ENCODE measurements at places on chromosomes 2 and 18.

DNA sequence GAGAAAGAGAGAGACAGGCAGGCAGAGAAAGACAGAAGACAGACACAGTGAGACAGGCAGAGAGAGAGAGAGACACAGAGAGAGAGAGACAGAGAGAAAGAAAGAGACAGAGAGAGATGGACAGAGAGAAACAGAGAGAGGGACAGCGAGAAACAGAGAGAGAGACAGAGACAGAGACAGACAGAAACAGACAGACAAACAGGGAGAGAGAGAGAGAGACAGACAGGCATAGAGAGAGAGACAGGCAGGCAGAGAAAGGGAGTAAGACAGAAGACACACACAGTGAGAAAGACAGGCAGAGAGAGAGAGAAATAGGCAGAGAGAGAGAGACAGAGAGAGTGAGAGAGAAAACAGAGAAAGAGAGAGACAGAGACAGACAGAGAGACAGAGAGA, 105.3 kb upstream of the ANKRD30BL start:
- DNase-seq, result no peak

DNA sequence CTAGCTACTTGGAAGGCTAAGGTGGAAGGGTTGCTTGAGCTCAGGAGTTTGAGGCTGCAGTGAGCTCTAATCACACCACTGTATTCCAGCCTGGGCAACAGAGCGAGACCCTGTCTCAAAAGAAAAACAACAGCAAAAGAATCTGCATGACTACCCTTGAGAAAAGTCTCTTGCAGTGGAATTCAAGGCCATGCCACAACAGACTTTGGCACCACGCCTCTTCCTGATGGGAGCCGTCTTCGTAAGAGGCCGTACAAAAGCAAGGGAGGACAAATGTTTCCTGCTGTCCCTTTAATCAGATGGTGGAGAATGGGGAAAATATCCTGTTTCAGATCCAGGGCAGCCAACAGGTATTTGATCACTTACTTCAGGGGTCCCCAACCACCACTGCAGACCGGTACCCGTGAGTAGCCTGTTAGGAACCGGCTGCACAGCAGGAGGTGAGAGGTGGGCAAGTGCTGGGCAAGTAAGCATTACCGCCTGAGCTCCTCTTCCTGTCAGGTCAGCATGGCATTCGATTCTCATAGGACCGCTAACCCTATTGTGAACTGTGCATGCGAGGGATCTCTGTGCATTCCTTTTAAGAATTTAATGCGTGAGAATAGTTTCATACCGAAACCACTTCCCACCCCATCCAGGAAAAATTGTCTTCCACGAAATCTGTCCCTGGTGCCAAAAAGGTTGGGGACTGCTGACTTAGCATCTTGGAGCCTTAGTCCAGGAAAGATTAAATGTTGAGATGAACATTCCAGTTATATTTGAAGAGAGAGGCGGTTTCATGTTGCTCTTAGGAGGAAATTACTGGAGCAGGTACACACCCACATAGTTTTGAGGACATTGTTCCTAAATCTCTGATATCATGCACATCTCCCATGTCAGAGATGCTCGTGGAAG, 94.4 kb upstream of the XPO1 start:
- DNase-seq, result no peak

DNA sequence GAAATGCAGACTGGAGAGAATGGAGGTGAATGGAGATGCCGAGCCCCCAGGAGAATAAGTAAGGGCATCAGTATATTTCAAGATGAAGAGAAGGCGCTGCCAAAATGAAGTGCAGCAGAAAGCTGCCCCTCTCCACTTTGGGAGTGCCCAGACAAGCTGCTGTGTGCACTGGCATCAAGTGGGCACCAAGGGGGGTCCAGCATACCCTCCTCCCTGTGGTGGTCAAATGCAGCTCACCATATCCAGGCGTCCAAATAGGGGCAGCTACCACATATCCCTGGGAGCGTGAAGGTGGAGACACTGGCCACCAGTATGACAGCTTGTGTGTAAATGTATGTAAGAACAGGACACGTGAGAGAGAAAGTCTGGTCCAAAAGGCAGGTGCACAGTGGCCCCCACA, 236.6 kb downstream of the KLHL29 start:
- no peak for DNase-seq

- DNase-seq, result no peak
These were observed 26.8 kb upstream of the SLC9A2 start for GRCh38 chr2:102592601-102593000.

GRCh38 chr2:215498431-215498830, 62.6 kb upstream of the FN1 start:
- no peak for DNase-seq

GRCh38 chr2:217972490-217972889, 30.3 kb downstream of the TNS1 start:
- DNase-seq, result no peak

GRCh38 chr2:156436497-156437085, 412 bp downstream of the GPD2 start:
- no peak for DNase-seq

DNA sequence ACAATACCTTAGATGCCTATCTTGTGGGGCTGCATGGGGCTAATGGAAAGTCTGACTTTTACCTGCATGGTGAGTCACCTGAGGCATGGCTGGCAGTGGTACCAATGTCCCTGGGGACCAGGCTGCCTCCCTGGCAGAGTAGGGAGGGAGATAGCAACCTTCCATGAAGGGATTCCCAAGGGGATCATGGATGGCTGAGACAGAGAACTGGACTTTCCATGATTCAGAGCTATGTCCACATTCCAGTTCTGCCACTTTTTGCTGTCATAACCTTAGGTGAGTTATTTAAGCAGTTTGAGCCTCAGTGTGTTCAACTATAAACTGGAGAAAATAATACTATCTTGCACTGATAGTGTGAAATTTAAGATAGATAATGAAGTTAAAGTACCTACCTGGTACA, 178.6 kb downstream of the SETBP1 start:
- peak; percentile 59 for DNase-seq

DNA sequence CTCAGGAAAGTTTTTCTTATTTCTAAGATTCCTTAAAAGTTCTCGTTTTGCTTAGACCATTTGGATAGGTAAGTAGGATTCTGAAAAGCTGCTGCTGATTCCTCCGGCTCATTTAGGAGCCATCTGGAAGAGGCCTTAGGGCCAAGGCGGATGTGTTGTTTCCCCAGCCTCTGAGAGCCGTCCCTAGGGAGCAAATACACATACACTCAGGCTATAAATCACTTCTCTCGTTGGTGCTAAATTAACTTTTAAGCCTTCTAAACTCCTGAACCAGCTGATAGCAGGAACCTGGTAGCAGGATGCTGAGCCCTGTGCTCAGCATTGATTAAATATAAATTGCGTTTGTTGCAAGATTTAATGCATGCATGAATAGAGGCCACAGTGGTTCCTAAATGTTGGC, 109.8 kb downstream of the ADCYAP1 start:
- DNase-seq, result no peak

GRCh38 chr2:171718720-171719119, 31.5 kb downstream of the DYNC1I2 start:
- DNase-seq, result no peak

DNA sequence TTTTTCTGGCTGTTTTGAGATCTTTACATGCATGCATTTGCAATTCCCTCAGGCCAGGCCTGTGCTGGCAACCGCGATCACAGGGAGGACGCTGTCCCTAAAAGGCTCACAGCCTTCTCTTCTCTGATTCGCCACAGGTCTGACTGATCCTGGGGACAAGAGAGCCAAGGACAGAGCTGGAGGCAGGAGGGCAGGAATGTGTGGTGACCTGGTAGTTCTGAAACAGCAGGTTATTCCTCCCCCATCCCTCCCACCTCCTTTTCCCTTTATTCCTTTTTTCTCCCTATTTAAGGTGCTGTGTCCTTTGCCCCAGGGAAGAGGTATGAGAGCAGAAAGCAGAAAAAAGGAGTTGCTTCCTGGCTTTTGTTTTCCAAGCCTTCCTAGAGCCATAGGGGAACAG, 21.9 kb downstream of the TMEM177 start:
- DNase-seq, result no peak

- DNase-seq, result no peak
These were observed 63.1 kb downstream of the MBP start for GRCh38 chr18:77069482-77069881.
